ENCODE measurements at places on chromosomes 4 and X. TPM values are rescaled to one million over a fixed set of nuclear protein-coding genes. Genes with fewer than 3 reads are reported as not detected.

GRCh38 chr4:56879996-56880395, 27.7 kb upstream of the REST start:
- DNase-seq = no peak

TKTL2 gene
- total RNA-seq = not detected

DNA sequence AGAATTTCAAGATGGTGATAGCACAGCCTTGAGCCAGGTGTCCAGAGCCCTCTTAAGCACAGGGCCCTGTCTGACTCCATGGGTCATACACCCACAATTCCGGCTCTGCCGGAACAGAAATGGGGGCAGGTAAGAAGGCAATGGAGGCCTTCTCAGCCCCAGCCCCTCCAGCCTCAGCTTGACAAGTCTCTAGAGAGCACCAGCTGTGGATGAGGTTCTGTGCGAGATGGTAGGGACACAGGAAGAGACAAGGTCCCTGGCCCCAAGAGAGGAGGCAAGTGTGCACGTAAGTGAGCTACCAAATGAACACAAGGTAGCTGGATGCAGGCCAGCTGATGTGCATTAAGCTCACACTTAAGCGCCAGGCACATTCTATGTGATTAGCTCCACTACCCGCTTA, 2.4 kb upstream of the PRRG3 start:
- no peak for DNase-seq

P2RY8 gene
- 3.9 TPM for total RNA-seq

DNA sequence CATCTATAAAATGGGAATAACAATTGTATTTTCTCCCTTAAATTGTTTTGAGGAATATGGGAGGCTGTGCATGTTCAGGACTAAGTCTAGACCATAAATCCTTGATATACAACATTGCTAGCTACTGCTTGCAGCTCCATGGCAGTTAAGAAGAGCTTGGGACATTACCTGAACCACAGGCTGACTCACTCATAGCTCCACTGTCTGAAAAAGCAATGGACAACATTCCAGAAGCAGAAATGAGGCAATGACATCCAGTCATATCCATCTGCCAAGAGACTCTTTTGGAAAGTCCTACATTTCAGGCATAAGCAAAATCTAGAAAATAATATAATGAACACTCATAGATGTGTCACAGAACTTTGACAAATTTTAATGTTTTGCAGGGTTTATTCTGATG, 167.3 kb upstream of the LEF1 start:
- no peak for DNase-seq

GRCh38 chr4:38683276-38683675, 19.3 kb downstream of the KLF3 start:
- DNase-seq = no peak

TCEANC gene
- 7.2 TPM for total RNA-seq

DNA sequence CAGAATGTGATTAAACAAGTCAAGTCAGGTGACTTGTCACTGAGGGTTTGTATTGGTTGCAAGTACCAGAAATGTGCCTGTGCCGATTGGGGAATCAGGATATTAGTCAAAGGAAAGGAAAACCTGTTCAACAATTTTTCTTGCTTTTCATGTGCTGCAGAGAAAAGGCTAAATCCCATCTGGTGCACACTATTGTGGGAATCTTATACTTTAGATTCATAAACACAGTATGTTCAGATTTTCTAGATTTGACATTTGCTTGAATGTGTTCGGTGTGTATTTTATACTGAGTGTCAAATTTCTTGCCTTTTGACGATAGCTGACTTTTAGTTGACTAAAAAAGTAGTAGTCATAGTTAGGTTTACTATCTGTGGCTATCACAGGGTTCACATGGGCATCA, 37.6 kb downstream of the GAB1 start:
- no peak for DNase-seq

SUPT20HL1 gene
- not detected for total RNA-seq

GRCh38 chr4:57156242-57156990, 46.2 kb upstream of the IGFBP7 start:
- DNase-seq = no peak

FMR1NB gene
- not detected for total RNA-seq
